ENCODE measurements at places on chromosomes 7 and 10.
A peak's percentile ranks its signal among the peaks of the same experiment; 100 is the strongest.

GRCh38 chr10:125060826-125061556 is 99.4 kb downstream of the CTBP2 start:
- peak; percentile 62 for DNase-seq

GRCh38 chr10:94088926-94089381 is 95.2 kb downstream of the PLCE1 start:
- no peak for DNase-seq

- no peak for DNase-seq
Observed at GRCh38 chr7:123712619-123713018, 36.2 kb downstream of the WASL start.

GRCh38 chr7:99267841-99268576 is 4.6 kb upstream of the MYH16 start:
- no peak for DNase-seq

- DNase-seq = no peak
Observed at GRCh38 chr10:32929634-32930033, 28.4 kb downstream of the ITGB1 start.

GRCh38 chr10:97689559-97690020 is 2.5 kb upstream of the AVPI1 start:
- no peak for DNase-seq

GRCh38 chr10:103645141-103646054 is 151.9 kb downstream of the NEURL1 start:
- DNase-seq = no peak

- DNase-seq = no peak
Observed at GRCh38 chr7:152173372-152174070, 148.0 kb downstream of the GALNT11 start.
